ENCODE measurements at places on chromosomes 11 and 22.

DNA sequence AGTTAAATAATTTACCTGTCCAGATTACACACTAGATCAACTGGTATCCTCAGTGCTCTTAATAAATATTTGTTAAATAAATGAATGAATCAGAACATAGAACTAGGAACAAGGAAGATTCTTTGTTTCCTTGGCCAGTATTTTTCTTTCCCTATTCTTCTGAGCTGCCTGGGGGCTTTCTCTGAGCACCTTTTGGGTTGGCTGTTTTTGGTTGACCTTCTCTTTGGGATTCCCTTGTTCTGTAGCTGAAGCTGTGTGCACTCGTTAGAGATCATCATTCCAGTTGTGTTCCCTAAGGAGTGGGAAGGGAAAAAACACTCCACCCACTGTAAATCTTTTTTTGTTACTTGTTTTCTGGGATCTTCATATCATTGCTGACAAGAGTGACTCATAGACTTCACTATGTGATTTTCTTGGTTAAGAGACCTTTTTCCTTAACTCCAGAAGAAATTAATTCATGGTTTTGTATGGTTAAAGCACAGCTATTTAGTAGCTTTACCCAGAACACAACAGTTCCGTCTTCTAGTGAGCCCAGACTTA, 84.3 kb downstream of the STIM1 start:
- no peak overlapping the region for H3K4me3 ChIP-seq
- H3K4me1 ChIP-seq: peaks cover 59% of the 10 kb centered on the region
- no peaks in the 10 kb centered on the region for H3K27me3 ChIP-seq
- no peaks in the 10 kb centered on the region for H3K36me3 ChIP-seq
- no peak overlapping the region for H3K27ac ChIP-seq

DNA sequence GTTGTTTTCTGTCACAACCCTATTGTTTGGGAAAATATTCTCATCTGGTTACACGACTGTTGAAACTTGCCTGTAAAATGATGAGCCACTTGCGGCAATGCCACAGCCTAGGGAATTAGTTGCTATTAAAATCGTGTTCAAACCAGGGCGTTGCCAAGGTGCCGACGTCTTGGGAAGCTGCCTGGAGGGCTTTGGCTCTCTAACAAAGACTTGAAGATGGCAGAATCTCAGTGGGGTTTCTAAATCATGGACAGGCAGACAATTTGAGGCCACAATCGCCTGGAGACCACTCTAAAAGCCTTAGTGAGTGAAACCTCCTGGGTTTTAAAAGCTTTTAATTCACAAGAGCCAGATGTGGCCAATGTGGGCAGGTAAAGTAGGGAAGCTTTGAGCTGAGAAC, 117.2 kb upstream of the BMAL1 start:
- H3K4me3 ChIP-seq: no peak overlapping the region
- no peak overlapping the region for H3K27ac ChIP-seq
- H3K27me3 ChIP-seq: no peaks in the 10 kb centered on the region
- no peak for DNase-seq

- no peaks in the 10 kb centered on the region for H3K36me3 ChIP-seq
- H3K27me3 ChIP-seq: no peaks in the 10 kb centered on the region
- no peak overlapping the region for H3K27ac ChIP-seq
- H3K4me3 ChIP-seq: no peak overlapping the region
- H3K4me1 ChIP-seq: no peaks in the 10 kb centered on the region
These were observed 58.0 kb downstream of the MCM5 start for GRCh38 chr22:35457729-35458546.

DNA sequence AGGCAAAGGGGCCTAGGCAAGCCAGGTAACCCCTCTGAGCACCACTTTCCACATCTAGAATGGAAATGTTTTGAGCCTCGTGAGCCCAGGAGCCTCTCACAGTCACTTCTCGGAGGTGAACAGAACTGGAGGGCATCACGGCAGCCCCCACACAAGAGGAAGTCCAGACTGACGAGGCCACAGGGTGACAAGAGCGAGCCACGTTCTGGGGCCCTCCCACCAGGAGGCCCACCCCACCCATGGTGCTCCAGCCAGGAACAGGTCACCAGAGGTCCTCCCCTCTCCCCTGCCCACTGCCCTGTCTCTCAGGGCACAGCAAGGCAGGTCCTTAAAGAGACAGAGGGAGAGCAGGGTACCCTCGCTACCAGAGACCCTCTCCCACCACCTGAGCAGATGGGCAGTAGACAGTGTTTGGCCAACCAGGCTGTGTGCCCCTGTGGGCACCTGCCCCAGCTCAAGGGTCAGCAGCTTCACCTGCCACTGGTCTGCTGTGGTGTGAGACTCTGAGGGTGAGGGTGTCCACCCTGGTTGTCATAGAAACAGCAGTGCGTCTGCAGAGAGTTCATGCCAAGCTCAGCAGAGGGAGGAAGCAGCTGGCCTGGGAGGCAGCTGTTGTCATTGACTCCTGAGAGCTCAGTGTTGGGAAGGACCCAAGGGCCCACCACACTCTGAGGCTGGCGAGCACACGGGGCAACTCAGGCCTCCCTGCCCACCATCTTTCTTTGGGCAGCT, 31.4 kb downstream of the RSPH14 start:
- DNase-seq: no peak
- no peak overlapping the region for H3K27ac ChIP-seq
- no peaks in the 10 kb centered on the region for H3K27me3 ChIP-seq
- peaks cover 31% of the 10 kb centered on the region for H3K4me1 ChIP-seq

All from spleen (tissue), 13 donors.